ENCODE measurements at places on chromosomes 2 and 18.

DNA sequence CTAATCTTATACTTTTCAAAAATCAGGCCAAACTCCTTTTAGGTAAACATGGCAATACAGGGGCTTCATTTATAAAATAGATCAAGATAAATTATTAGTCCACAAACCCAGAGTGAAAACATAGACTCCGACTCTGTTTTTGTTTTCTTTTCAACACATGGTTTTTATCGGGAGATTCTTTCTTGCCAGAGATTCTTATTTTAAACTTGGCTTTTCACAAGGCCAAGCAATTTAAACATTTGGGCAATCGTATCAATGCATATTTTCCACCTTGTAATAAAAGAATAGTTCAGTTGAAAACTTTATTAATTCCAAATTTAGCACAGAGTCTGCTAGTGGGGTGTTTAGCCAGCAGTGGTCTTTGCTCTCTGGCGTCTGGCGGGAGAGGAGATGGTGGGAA is 71.9 kb downstream of the SOX11 start:
- no peak for DNase-seq

- DNase-seq, result no peak
Measured at GRCh38 chr2:9099341-9099751, 95.9 kb upstream of the MBOAT2 start.

DNA sequence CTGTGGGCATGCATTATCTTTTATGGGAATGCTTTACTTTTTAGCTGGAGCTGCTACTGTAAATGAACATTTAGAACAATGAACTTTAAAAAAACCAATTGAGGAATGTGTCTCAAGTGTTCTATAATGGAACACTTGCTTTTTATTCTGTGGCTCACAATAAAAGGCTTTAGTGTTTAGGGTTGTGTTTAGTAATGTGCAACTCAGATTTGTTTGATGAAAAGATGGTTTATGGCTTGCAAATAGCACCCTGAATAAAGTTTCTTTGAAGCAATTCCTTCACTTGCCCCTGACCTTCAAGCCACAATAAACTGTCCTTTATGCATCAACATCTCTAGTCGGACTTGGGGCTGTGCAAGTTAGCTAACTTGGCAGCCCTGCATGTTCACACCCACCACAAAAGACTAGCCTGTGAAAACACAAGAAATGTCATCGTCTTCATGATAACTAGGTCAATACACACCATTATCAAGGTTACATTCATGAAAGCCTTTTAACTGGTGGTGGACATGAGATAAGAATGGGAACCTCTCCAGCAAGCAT is 98.7 kb downstream of the MYO1B start:
- DNase-seq, result no peak

DNA sequence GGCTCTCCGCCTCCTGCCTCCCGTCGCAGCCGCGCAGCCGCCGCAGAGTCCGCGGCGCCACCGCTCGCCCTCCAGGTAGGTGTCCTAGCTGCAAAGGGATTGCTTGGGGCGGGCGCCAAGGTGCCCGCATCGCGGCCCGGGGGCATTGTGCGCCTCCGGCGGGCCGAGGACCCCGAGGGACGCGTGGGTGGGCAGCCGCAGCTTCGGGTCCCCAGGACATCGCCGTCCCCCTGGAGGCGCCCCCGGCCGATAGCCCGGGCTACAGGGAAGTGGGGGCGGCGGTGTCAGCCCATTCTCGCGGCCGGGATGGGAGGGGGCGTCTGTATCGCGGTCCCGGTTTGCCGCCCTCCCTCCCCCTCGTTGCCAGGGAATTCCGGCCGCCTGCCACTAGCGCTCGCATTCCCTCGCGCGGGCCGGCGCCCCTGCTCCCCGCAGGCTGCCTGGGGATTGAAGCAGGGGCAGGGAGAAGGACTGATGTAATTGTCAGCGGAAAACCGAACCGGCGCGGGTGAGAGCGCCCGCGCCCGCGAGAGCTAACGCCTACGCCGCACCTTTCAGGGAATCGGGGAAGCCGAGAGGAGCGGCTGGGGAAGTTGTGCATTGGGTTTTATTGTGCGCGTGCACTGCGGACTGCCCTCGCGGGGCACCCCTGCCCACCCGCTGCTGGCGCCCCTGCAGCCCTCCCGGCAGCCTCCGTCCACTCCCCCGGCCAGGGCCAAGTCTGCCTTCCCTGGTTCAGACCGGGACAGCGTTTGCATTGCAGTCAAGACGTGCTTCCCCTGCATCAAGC is 483 bp downstream of the OSBPL6 start:
- DNase-seq, result no peak

DNA sequence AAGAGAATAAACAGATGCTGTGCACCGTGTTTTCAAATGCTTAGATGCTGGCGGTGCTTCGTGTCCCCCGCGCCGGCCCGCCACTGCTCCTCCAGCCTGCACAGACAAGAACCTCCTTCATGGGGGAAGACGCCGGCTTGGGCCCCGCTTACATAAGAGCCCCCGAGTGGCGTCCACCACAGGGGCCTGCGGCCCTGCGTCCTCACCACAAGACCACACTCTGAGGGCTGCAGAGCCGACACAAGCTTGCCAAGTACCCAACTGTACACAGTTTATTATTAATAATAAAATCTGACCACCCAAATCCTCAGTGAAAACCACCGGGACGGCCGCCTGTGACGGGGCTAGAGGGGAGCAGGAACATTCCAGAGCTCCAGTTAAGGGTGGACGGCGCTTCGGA is 232.2 kb downstream of the HDAC4 start:
- DNase-seq, result no peak
